Activated naive CD8-positive, alpha-beta T cell treated with anti-CD3 and anti-CD28 coated beads, Interleukin-2, amount 10 ng/mL, durations not matched to agents 7 days and 5 days (primary cell): ENCODE measurements at places on chromosomes 11 and 22. TPM values are rescaled to one million over a fixed set of nuclear protein-coding genes. Genes with fewer than 3 reads are reported as not detected.
A peak's percentile ranks its signal among the peaks of the same experiment; 100 is the strongest.

- DNase-seq, result peak; percentile 75
Observed at GRCh38 chr22:41833369-41834004, 582 bp downstream of the SREBF2 start.

- DNase-seq, result no peak
Observed at GRCh38 chr11:112057170-112057569, 16.6 kb downstream of the PIH1D2 start.

- DNase-seq, result no peak
Observed at GRCh38 chr11:36390963-36391471, 94.9 kb downstream of the PRR5L start.

DNA sequence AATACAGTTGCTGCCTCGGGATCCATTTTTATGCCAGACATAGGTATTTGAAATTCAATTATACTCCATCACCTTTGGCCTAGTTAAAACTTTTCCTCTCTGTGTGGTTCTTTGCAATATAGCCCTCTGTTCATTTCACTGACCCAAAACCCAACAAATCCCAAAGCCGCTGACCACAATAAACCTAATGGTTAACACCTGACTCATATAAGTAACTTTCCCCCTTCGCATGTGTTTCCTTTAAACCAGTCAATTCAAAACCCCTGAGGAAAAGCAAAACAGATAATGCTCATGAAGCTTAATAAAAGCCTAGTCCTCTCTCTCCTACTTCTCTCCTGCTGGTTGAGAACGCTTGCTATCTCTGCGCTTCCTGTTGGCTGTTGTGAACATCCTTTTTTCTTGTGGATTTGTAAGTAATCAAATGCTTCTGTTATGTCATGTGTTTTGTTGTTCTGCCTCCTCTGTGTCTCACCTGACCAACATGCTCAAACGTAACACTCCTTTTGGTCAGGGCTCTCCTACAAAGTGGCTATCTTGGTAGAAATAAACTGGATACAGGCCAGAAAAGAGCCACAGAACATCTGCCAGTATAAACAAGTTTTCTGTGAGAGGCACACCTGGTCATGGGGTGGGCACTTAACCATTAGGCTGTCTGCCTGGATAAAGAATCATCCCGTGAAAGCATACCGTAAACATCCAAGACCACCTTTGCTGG, 652.6 kb downstream of the METTL15 start:
- DNase-seq, result no peak

GRCh38 chr22:49212002-49212401, 615.7 kb downstream of the BRD1 start:
- DNase-seq, result no peak

The SLC22A6 gene
- not detected for total RNA-seq

The UVRAG gene
- 22.3 TPM for total RNA-seq

DNA sequence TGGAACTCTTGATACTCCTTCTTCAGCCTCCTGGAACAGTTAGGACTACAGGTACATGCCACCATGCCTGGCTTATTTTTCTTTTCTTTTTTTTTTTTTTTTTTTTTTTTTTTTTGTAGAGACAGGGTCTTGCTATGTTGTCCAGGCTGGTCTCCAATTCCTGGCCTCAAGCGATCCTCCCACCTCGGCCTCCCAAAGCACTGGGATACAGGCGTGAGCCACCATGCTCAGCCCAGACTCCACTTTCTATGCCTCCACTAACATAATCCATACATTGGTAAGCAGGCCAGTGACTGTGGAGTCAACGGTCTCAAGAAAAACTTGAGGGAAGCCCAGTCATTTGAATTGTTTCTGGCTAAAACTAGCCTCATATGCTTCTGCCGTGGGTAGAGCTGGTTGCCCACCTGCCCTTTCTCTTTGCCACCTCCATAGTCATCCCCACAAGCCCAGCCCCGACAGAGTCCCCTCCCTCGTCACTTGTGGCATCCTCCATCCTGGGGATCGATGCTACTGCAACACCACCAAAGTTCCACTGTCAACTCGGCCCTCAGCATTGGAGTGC, 2.4 kb downstream of the SCN2B start:
- no peak for DNase-seq

The POTEH gene
- not detected for total RNA-seq

DNA sequence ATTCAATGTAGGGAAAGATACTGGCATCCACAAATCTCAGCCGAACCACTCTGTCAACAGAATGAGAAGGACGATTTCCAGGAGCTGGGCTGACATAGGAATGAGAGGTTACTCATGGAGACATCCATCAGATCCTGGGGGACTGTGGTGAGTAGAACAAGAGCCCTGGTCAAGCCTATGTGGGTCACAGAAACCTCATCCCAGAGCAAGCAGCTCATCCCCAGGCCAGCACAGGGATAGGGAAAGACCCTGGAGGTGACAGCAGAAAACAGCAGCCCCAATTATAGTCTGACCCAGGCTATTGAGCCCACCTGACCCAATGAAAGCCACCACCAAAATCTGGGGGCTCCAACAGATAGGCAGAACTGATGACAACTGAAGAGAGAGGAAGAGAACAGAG, 128.0 kb upstream of the SERPIND1 start:
- DNase-seq, result no peak

DNA sequence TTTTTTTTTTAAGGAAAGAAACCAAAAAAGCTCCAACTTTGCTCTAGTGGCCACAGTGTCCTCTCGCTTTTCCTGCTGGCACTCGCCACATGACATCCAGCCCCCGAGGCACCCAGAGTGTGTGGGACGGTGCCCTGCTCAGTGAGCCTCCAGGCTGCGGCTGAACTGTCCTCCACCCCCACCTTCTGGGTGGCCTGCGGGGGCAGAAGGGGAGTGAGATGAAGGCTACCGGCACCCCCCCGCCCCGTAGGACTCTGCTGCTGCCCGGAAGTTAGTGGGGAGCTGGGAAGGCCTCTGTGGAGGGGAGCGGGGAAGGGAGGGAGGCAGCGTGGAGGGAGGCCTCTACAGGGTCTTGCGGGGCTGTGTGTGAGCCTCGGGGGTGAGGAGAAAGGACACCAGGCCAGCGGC, 264.4 kb downstream of the CTTN start:
- DNase-seq, result no peak

DNA sequence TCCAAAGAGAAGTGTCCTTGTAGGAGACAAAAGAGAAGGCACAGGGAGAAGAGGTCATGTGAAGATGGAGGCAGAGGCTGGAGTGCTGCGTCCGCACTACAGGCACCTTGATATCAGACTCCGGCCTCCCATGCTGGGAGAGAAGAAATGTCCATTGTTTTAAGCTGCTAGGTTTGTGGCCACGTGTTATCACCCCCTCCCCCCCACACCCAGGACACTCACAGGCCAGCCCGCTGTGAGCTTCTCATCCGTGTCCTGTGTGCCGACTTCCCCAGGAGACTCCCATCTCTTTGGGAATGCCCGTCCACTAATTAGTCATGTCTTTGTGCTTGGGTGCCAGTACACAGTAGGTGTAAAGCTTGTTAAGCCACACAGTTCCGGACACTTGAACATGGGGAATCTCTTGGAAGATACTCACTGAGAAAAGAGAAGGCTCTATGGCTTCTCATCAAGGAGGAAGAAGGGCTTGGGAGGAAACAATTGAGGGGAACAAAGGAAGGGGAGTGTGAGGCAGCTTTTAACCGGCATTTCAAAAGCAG, 1234.7 kb downstream of the TBC1D22A start:
- DNase-seq, result no peak

GRCh38 chr11:10727146-10727851, 23.7 kb upstream of the CTR9 start:
- DNase-seq, result no peak

DNA sequence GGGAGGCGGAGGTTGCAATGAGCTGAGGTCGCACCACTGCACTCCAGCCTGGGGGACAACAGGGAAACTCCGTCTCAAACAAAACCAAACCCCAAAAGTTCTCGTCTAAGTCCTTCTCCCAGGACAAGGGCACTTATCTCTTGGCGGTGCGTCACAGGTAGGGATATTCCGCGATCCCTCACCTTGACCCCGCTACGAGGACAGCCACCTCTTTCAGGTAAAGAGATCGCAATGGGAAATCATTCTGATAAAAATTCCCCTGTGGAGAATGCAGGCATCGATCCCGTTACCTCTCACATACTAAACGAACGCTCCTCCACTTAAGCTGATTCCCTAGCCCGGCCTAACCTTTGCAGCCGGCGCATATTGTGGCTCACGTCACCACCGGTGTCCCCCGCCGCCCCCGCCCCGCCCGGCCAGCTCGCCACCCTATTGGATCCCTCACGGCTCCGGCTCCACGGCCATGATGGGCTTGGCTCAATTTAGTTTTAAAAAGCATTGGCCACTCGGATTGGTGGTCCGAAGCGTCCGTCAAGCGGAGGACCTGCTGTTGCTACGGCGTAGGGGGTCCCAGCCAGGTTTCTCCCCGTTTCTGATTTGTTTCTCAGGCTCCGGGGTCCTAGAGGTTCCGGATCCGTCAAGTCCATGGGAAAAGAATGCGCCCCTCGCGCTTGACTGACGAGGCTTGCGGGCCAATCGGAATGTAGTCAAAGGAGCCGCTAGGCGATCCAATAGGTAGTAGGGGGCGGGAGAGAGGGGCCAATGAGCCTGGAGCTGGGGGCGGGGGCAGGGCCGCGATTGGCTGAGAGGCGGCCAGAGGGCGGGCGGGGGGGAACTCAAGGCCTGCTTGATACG, 439 bp upstream of the PPP6R3 start:
- DNase-seq, result peak; percentile 90

DNA sequence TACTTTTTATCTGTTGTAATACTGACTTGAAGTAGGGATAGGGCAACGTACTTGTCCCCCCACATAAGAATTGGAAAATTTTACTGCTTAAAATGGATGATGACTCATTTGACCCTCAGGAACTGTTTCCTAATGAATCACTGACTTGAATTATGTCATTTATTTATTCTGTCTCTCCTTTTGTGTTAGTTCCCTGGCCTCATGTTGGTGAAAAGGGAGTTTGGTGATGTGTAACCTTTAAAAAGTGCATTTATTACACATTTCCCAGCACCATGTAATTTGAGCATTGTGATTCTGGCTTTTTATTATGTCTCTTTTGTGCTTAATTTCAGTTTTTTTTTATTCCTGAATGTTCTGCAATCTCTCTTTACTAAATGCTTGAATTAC, 20.3 kb upstream of the PGM2L1 start:
- DNase-seq, result no peak

The RIMBP3C gene
- 1.1 TPM for total RNA-seq

GRCh38 chr11:30422447-30423278, 99.8 kb downstream of the ARL14EP start:
- no peak for DNase-seq

The LYVE1 gene
- not detected for total RNA-seq

The UBASH3B gene
- 40.7 TPM for total RNA-seq
